Mucosa of descending colon (tissue), 3 donors: ENCODE measurements at places on chromosomes 5 and 9. TPM values are rescaled to one million over a fixed set of nuclear protein-coding genes. Genes with fewer than 3 reads are reported as not detected.

DNA sequence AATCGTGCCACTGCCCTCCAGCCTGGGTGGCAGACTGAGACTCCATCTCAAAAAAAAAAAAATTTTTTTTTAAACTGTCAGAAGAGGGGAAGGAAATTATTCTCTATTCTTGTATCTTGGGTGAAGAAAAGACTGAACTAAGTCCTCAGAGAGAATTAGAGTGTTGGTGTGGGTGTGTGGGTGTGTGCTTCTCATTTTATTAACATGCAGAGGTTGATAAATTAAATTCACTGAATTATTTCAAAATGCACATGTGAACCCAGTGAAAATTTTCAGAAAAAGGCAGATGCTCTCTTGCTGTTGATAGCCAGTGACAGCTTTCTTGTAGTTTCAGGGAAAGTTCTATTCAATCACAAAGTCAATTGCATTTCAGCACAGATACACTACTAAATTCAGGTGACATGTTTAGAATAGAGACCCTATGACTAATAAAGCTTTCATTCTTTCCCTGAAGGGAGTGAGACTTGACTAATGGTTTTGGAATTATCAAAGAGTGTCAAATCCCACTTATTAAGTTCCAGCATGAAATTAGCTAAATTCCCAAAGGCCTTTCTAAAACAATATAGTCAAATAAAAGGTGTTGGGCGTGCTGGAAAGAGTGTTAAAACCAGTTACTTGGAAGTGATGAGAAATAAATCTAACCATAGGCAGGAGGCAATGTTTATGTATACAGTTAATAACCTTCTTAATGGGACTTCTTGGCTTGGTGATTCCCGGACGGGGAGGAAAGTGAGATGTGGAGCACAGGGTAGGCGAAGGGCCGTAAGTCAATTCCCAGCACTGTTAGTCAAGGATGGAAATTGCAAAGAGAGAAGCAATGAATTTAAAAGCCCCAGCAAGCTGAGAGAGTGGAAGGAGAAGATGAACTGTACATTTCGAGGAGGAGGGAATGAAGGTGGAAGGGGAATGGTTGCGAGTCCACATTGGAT, 103.2 kb upstream of the SPATA31D4 start:
- no peak for DNase-seq

DNA sequence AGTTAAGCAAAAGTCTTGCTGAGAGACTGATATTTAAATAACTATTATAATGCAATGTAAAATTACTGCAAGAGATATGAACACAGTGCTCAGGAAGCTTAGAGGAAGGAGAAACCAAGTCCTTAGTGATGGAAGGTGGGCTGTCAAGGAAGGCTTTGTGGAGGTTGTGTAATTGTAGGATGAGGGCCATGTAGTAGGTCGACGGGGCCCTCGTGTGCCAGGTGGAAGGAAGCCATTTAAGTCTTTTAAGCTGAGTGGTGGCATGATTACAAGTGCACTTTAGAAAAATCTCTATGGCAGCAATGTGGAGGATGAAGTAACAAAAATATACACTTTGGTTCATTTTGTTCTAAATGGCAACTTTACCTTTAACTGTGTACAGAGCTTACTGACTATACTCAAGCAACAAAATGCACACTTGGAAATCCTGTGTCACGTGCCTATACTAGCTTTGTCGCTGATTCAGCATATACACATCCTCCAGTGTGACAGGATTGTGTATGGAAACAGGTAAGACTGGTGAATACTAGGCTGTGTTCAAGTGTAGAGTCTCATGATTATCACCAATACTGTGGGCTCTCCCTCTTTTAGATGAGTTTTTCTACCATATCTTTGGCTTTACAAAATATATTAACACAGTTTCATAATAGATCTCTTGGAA, 78.6 kb downstream of the TMC1 start:
- DNase-seq, result no peak

- no peak for DNase-seq
Observed at GRCh38 chr5:64299805-64300204, 134.2 kb downstream of the RNF180 start.

DNA sequence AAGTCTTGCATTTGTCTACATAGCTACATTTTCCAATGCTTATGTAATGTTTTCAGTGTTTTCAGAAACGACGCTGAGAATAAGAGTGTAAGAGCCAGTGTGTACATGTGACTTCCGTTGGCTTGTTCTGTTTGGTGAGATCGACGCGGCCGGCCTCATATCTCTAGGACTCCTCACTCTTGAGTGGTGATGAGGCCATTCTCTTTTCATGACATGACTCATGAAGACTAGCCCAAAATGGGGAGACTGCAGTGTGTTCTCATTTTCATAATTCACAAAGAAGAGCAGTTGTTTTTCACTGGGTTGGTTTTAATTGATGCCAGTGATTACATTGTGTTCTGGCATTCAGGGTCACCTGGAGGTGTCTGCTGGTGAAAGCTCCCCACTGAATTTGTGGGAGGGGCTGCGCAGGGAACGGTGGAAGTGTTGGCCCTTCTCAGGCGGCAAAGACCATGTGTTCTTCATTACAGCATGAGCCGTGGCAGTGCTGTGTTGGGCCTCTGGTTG, 131.5 kb upstream of the OTULINL start:
- no peak for DNase-seq

GRCh38 chr9:10633785-10634184, 21.0 kb upstream of the PTPRD start:
- DNase-seq, result no peak

SLC6A18 gene
- not detected for total RNA-seq

GARIN3 gene
- total RNA-seq, result not detected

ELL2 gene
- 42.7 TPM for total RNA-seq

NR2F1-AS1 gene
- 5.7 TPM for total RNA-seq
